COLO829 (cell line): ENCODE measurements at places on chromosomes 7 and 10.

DNA sequence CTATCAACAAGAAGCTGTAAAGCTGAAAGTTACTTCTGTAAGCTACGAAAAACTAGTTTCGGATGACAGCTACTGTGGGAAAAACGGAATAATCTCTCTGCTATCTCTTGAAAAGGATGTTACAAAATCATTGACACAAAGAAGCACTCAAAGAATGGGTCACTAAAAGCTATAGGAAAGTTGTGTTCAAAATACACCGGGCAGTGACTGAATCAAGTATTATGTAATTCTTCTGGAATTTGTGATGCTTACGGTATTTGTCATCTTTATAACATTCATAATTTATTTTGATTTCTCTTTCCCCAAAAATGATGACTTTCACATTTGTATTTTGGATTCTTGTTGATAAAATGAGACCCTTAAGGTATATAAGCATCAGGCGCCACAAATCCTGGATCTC is 112.1 kb upstream of the KLF6 start:
- no peak for DNase-seq

- no peak for DNase-seq
These were observed 29.7 kb downstream of the TMEM248 start for GRCh38 chr7:66950763-66951162.

- no peak for DNase-seq
These were observed 69.9 kb downstream of the FOXL3 start for GRCh38 chr7:359766-360361.

DNA sequence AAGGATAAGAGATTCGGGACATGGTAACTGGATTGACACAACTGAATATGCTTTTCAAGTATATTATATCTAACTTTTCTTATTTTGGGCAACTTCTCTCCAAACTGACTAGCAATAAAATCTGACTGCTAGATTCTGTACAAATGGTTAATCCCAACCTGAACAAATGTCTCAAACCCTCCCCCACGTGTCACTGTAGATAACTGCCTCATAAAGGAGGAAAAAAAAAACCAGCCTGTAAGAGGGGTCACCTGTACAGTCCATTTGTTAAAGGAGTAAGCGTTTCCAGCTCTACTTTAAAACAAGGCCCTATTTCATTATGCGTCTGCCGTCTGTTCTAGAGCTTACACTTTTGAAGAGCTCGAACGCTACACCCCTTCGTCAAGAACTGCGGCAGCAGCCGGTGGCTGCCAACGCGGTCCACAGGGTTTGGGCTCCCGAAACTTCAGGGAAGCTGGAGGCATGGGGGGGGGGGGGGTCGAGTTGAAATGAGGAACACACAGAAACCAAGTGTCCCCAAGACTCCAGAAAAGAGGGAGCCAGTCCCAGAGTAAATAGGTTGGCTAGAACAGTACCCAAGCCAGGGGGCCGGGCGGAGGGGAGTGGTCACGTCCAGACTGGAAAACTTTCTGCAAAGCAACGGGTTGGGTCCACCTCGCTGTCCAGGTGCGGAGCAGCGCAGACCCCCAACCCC is 492 bp downstream of the COG5 start:
- DNase-seq, result no peak

GRCh38 chr10:14186245-14186644 is 144.5 kb downstream of the FRMD4A start:
- DNase-seq, result no peak

GRCh38 chr7:148575640-148576411 is 14.7 kb upstream of the C7orf33 start:
- peak; percentile 76 for DNase-seq

GRCh38 chr7:2193575-2194305 is 39.0 kb downstream of the MAD1L1 start:
- DNase-seq, result no peak

- no peak for DNase-seq
These were observed 53.3 kb upstream of the RABGEF1 start for GRCh38 chr7:66687186-66687585.

- no peak for DNase-seq
These were observed 162.6 kb downstream of the UBE2H start for GRCh38 chr7:129790136-129790535.

DNA sequence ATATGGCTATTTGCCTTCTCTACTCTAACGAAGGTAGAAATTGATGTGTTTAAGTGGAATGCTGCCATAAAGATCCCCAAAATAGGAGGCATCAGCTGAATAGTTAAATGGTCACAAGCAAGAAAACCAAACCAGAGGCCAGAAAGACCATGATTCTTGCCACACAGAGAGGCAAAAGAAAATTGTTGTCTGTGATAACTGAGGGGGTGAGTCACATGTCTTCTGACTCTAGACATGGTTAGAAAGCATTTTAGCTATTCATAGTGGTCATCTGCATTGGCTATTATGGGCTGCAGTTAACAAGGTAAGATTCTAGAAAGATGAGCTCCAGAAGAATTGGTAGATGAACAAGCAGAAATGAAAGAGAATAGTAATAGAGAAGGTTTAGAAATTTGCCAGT is 361.4 kb upstream of the NPSR1 start:
- DNase-seq, result no peak

- DNase-seq, result no peak
These were observed 92.6 kb upstream of the RAB11FIP2 start for GRCh38 chr10:118139321-118139720.

GRCh38 chr7:128948312-128948973 is 10.7 kb downstream of the IRF5 start:
- no peak for DNase-seq

DNA sequence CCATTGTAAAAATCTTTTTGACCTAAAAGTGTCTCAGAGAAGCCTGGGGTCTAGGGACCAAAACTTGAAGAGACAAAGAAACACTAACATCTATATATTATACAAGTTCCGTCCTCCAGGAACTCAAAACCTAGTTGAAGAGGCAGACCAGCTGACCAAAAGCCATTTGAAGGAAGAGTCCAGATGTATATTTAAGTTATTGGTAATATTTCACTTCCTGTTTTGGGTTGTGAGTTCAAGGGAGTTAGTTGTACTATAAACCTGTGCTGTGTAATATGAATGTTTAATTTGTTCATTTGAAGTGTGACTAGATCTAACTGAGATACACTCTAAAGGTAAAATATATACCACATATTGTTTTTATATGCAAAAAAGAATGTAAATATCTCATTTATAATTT is 45.0 kb downstream of the CDK1 start:
- no peak for DNase-seq

GRCh38 chr7:132575982-132576720 is at the start of gene PLXNA4:
TSS of gene PLXNA4 (minus strand) at chr7:132576470. CDS start at chr7:132508693, 67,777 bp downstream.
- DNase-seq, result no peak

DNA sequence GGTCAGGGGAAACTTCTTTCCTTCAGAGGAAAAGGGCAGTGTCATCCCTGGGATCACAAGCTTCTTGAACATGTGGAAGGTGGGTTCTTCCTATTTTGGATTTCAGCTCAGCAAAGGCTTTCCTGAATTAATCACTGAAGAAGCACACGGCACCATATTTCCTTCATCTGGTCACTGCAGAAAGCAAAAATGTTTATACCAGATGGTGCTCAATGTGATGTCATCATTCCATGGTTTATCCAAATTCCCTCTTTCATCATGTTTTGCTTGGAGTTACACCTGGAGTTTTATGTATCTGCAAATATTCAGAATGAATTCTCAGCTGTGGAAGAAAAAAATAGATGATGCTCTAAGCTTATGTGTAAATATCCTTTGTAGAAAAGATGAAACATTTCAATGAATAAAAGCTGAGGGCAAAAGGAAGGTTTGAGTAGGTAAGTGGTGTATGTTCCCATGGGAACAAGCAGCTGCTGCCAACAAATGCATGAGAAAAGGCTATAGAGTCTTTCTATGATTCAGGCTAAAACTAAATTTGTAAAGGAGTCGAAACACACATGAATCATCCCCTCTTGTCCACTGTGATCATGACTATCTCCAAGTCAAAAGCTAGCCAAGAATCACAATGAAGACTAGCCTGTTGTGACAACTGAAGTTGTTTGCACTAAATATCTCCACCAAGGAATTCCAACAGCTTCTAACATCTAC is 26.9 kb upstream of the BPGM start:
- peak; percentile 63 for DNase-seq

GRCh38 chr7:47577321-47577919 is 4.5 kb downstream of the TNS3 start:
- DNase-seq, result no peak

GRCh38 chr7:141737118-141737835 is 881 bp upstream of the SSBP1 start:
- DNase-seq, result no peak

DNA sequence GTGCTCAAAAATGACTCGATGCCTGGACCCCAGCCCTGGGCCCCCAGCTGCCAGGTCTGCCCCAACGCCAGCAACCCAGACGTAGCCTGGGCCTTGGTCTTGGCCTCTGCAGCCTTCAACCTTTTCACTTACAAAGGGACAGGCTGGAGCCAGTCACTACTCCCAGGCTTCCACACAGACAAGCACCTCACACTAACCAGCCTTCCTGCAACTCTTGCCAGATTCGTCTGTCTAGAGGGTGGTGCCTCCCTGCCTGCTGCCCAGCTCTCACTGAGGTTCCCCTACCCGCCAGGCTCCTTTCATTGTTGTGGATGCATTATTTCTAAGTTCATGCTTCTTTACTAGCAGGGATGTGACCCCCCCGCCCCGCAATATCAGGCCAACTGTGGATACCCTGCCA is 56.3 kb downstream of the NUDCD3 start:
- no peak for DNase-seq

GRCh38 chr10:124681626-124682552 is 62.3 kb downstream of the FAM53B start:
- DNase-seq, result no peak
